Pancreas (tissue), 10 donors: ENCODE measurements at places on chromosomes 4 and X. TPM values are rescaled to one million over a fixed set of nuclear protein-coding genes. Genes with fewer than 3 reads are reported as not detected.
A peak's percentile ranks its signal among the peaks of the same experiment; 100 is the strongest.

DNA sequence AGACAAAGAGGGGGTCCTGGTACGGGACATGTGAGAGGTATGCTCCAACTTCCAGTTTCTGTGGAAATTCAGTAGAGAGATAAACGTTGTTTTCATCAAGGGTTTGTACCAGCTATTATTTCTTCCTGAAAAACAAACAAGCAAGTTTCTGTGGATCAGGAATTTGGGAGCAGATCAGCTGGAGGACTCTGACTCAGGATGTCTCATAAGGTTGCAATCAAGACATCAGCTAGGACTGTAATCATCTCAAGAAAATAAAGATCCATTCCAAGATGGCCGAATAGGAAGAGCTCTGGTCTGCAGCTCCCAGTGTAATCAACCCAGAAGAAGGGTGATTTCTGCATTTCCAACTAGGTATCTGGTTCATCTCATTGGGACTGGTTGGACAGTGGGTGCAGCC is 23.5 kb upstream of the NFKB1 start:
- H3K36me3 ChIP-seq, result no peaks in the 10 kb centered on the region
- H3K27me3 ChIP-seq, result no peaks in the 10 kb centered on the region
- H3K4me1 ChIP-seq, result no peaks in the 10 kb centered on the region
- no peak overlapping the region for H3K27ac ChIP-seq

DNA sequence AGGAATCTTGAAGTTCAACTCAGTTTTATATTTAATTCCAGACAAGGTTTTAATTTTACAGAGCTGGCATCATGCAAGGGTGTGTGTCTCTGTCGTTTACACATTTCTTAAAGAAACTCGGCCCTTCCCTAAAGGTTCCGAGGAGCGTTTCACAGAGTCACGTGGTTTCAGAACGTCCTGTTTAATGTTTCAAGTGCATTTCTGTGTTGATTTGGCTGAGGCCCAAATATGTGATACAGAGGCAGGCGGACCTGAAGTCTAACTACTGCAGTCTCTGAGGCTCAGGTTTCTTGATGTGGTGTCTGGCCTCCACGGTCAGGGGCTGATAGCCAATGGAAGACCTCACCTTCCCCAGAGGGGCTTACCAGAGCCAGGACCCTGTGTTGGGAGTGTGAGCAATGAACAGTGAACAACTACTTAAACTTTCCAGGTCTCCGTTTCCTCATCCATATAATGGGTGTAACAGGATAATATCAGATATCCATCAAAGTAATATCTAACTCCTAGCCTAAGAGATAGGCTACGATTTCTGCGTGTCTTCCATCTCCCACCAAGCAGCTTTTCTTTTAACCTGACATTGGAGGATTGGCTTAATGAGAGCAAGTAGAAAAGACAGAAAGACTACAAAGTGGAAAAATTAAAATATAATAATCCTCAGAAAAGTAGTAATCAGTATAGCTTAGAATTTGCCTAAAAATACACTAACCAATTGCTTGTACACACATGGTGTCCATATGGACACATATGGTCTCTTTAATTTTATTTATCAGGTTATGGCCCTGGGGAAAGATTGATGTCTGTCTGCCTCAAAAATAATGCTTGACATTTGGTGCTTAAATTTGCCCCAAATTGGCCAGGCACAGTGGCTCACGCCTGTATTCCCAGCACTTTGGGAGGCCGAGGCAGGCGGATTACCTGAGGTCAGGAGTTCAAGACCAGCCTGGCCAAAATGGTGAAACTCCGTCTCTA is 50.0 kb upstream of the TRIM2 start:
- peak overlapping the region; percentile 73 for H3K27ac ChIP-seq
- no peaks in the 10 kb centered on the region for H3K36me3 ChIP-seq
- H3K4me3 ChIP-seq, result peak overlapping the region; percentile 41

- H3K36me3 ChIP-seq, result no peaks in the 10 kb centered on the region
- no peak overlapping the region for H3K27ac ChIP-seq
- no peak overlapping the region for H3K4me3 ChIP-seq
- H3K27me3 ChIP-seq, result no peaks in the 10 kb centered on the region
- DNase-seq, result no peak
These were observed 232.0 kb downstream of the ARHGAP10 start for GRCh38 chr4:147963839-147964238.

Gene PLAC1
- total RNA-seq, result not detected

Gene NUDT11
- total RNA-seq, result 2.3 TPM
